ENCODE measurements at places on chromosomes 5 and 9. TPM values are rescaled to one million over a fixed set of nuclear protein-coding genes. Genes with fewer than 3 reads are reported as not detected.

Gene CETN3
- not detected for total RNA-seq

Gene C5orf58
- total RNA-seq = not detected

Gene C5orf46
- total RNA-seq = not detected

Gene TLR4
- 2.2 TPM for total RNA-seq

Gene IFNA21
- not detected for total RNA-seq

Gene FOXD4
- 0.32 TPM for total RNA-seq

Gene BTNL3
- 15.7 TPM for total RNA-seq

Gene ELOVL7
- total RNA-seq = 14.9 TPM

Gene IFNK
- total RNA-seq = not detected

Gene CDKN2B-AS1
- total RNA-seq = 1.00 TPM

Measured in transverse colon (tissue), 4 donors.